ENCODE measurements at places on chromosomes 6 and 20.

DNA sequence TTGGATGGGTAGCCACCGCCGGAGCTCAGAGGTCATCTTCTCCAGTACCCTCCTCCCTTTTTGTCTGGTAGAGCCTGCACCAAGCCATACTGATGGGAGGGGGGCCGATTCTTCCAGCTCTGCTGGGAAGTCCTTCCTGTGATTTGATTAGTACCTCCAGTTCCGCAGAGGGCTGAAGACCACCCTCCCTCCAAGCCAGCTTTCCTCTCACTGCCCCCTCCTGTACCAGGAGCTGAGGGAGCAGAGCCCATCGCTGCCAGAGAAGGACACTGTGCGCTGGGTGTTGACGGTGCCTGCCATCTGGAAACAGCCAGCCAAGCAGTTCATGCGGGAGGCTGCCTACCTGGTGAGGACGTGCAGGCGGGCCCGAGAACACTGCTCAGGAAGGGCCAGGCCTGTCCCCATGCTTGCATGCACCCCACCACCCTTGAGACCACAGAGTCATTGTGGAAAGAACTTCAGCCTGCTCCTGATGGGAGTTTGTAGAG, 13.2 kb downstream of the HSPA12B start:
- DNase-seq: no peak

DNA sequence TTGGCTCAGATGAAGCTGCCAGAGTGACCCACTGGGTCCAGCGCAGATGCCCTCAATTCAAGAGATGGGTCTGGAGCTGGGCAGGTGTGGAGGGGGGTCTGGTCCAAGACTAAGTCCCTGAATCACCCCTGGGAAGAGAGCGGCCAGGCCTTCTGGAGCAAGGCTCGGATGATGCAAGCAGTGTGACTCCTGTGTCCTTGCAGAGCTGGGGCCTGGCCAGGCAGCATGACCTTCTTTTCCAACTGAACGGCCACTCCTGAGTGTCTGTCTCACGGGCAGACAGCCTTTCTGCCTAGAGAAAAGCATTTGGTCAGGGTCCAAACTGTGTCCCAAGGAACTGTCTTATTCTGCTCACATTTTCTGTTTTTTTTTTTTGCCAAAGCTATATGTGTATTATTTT, 42.6 kb upstream of the FNDC1 start:
- DNase-seq: no peak

DNA sequence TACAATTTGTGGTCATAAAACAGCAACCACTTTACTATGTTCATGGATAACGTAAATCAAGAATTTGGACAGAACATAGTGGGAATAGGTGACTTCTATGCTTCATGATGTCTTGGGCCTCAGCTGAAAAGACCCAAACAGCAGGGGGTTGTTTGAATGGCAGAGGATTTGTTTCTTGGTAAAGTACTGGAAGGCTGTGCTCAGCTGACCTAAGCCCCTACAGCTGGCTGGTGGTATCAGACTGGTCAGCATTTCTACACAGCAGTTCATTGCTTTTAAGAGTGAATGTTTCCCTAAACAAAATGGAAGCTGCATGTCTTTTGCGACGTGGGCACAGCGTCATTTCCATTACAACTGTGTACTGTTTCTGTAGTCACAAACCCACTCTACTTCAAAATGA, 148.5 kb upstream of the DEFB112 start:
- DNase-seq: no peak

- no peak for DNase-seq
These were observed 171.2 kb downstream of the ZDHHC14 start for GRCh38 chr6:157552081-157552747.

- DNase-seq: no peak
These were observed 37.6 kb downstream of the PDSS2 start for GRCh38 chr6:107421696-107422256.

DNA sequence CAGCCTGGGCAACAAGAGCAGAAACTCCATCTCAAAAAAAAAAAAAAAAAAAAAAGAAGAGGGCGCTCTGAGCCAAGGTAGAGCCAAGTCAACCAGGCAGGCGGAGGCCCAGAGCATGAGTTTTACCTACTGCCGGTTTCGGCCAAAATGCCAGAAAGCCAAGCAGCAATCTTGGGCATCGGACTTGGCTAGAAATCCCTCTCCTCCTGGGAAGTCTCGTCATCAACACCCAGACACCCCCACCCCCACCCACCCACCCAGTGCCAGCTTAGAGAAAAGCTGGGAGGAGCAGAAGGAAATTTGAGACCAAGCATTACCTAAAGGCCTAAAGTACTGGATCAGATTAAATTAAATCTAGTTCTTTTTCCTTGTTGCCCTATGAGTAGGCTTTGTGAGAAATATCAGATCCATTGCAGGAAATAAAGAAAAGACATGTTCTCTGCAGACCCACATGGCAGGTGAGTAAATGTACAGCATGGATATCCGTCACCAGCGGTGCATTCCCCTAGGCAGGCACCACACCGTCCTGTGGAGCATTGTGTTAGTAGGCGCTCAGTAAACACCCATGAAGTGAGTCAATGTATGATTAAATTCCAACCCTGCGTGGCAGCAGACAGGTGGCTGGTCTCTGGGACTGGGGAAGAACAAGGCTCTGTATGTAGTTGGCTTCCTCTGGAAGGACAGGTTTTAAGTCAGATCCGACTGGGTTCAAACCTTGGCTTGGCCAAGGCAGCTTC, 21.0 kb downstream of the RIPOR3 start:
- DNase-seq: no peak

GRCh38 chr20:31573555-31574321, 31.4 kb upstream of the ID1 start:
- no peak for DNase-seq

- no peak for DNase-seq
These were observed 14.8 kb upstream of the SF3B5 start for GRCh38 chr6:144110210-144110609.

GRCh38 chr6:18141805-18142590, 12.9 kb downstream of the TPMT start:
- no peak for DNase-seq

- no peak for DNase-seq
These were observed 62.6 kb downstream of the GINS1 start for GRCh38 chr20:25470045-25470444.

DNA sequence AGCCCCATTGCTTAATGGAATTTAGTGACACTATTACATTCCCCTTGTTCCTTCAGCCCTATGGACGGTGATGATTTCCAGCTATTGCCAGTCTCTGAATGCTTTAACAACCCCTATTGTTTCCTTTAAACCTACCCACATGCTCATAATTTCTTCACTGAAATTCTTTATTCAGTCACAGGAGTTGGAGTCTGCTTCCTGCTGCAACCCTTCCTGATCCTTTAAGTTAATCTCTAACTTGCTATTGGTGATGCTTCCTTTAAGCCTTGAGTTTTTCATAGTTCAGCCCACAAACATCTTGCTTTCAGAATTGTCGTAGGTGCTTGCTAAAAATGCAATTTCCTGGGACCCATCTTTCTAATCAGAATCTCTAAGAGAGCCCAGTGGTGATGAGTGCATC, 66.3 kb upstream of the TNFAIP3 start:
- no peak for DNase-seq

GRCh38 chr6:158323561-158323958, 11.3 kb downstream of the TULP4 start:
- DNase-seq: no peak

DNA sequence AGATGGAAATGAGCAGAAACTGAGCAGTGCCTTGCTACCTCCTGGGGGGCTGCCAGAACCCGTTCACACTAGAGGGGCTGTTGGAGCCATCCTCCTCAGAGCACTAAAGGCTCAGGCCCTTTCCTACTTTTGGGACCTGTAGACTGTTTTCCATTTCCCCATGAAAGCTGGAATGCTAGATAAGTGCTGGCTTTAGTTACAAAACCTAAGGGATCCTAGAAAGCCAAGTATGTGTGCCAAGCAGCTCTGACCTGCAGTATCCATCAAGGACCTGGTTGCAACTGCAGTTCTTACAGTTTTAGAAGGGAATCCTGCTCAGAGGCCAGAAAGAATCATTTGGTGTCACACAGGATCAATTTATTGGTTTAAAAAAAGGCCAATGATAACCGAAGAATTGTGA, 176.7 kb upstream of the COL21A1 start:
- DNase-seq: no peak

DNA sequence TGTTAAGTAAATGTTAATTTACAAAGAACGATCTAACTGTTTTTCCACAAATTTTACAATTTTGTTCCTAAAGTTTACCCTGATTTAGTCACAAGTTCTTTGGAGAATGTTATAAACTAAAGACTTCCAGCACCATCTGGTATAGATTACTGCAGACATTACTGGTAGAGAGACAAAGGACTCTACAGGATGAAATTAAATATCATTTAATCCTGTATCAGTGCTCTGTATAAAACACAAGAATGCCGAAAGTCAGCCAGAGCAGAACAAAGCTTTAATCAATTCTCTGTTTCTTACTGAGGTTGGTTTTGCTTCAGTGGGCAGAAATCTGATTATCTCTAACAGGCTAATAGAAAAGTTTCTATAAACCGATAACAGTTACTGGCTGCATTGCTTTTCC, 763.6 kb downstream of the TENT5A start:
- no peak for DNase-seq

DNA sequence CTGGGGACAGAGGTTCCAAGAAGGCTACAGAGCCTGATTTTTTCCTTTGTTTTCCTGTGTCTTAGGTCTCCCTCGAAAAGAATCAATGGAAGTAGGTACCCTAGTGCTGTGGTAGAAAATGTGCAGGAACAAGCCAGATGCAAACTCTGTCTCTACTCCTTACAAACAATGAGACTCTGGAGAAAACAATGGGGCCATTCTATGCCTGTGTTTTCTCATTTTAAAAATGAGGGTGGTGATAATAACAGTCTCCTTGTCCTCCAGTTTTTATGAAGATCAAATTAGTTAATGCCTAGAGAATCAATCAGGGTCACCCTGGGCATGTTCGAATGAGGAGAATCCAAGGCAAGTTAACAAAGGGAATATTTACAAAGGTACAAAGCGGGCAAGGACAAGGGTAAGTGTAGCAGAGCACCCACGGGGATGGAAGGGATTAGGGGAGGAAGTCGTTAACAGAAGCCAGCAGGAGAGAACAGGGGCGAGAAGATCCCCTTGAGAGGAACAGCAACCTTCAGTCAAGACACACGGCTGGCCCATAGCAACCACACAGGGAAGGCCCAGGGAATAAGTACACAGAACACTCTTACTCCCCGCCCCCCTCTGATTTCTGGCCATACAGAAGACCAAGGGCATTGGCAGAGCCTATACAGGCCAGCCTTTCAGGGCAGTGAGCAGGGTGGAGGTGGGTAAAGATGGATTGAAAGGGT, 342.8 kb downstream of the PTPRT start:
- peak; percentile 2 for DNase-seq
